Hypothalamus (tissue), 51 donors: ENCODE measurements at places on chromosomes 4 and X.

- DNase-seq: no peak
Measured at GRCh38 chr4:137361756-137362470, 170.4 kb downstream of the PCDH18 start.

DNA sequence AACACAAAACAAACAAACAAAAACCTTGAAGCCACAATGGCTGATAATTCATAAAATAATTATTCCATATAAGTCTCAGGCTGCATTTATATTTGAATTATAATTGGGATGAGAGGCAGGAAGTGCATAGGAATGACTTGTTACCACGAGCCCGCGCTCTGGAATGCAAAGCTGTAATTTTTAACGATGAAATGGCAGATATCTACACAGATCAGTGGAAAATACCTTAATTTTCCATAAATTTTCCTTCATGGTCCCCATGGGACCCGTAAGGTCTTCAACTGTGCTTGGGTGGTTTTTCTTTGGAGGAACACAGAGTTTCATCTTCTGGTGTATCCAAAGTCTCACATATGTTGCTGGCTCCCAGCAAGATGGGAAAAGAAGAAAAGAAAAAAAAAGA is 226.8 kb downstream of the SHOX start:
- DNase-seq: no peak

DNA sequence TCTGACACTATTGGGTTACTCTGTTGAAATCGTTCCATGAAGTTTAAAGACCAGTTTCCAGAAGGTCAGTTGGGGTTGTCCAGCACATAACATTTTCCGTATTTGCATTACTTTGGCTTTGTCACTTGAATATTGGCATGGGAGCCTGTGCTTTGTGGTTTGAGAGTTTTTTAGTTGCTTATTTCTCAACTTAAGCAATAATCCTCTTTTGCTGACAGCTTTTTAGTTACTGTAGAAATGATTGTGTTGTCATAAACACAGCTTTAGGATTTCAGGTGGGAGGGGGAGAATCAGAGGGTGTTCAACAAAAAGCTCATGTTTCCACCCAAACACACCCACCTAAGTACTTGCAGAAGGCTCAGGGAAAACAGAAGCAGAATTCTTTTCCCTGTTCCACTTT is 210.7 kb upstream of the TLL1 start:
- DNase-seq: no peak

DNA sequence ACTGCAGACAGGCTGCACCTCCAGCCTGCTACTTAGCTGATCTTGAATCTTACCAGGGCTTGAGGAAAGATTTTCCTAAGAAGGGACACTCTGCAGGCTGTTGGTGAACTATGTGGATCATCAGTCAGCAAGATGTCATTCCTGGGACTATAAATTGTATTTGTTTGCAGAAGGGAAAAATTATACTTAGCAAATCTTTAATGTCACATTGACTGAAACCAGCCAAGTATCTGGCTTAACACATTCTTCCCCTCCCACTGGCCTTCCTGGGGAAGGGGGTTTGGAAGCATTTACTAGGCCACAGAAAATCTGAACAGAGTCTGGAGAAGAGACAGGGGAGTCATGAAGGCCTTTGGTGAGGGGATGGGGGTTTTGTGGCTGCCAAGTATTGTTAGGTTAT is 156.7 kb upstream of the EOLA2 start:
- no peak for DNase-seq

GRCh38 chr4:2009651-2010233 is 968 bp upstream of the NELFA start:
- DNase-seq: peak; percentile 69
